Naive thymus-derived CD8-positive, alpha-beta T cell (primary cell): ENCODE measurements at places on chromosomes 12 and 14. TPM values are rescaled to one million over a fixed set of nuclear protein-coding genes. Genes with fewer than 3 reads are reported as not detected.

GRCh38 chr12:83052890-83053541 is 366.3 kb downstream of the TMTC2 start:
- no peak for DNase-seq

DNA sequence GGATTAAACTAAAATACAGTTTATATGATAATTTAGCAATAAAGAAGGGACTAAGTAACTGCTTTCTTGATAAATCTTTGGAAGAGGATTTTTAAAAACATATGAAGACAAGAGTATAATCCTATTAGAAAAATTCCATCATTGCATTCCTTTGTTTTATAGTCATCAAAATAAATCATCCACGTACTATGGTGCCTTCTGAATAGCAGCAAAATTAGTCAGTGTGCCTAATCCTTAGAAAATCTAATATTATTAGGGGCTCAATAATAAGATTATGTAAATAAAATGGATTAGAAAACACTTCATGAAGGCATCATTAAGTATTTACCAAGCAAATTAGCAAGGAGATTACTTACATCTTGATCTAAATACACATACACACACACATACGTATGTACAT is 102.1 kb downstream of the KCNH5 start:
- no peak for DNase-seq

GRCh38 chr12:16513231-16513630 is 92.7 kb downstream of the LMO3 start:
- no peak for DNase-seq

Gene GPR137C
- not detected for polyA plus RNA-seq

Gene TAS2R8
- not detected for polyA plus RNA-seq

DNA sequence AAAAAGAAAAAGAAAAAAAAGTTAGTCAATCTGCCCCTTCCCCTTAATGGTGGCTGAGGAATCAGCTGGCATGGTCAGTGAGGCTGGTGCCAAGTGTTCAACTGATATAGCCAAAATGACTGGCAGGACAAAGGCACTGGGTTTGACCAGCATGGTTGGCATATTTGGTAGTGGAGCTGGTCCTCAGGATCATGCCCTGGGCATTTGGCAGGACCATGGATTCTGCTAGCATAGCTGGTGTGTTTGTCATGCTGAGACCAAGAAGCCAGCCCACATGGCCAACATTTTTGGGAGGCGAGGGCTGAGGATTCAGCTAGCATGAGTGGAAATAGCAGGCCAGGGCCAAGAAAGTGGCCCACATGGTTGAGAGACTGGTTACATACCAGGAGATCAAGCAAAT is 136.5 kb downstream of the FBXL14 start:
- no peak for DNase-seq

GRCh38 chr12:52036587-52037171 is 14.6 kb upstream of the NR4A1 start:
- peak; percentile 91 for DNase-seq

DNA sequence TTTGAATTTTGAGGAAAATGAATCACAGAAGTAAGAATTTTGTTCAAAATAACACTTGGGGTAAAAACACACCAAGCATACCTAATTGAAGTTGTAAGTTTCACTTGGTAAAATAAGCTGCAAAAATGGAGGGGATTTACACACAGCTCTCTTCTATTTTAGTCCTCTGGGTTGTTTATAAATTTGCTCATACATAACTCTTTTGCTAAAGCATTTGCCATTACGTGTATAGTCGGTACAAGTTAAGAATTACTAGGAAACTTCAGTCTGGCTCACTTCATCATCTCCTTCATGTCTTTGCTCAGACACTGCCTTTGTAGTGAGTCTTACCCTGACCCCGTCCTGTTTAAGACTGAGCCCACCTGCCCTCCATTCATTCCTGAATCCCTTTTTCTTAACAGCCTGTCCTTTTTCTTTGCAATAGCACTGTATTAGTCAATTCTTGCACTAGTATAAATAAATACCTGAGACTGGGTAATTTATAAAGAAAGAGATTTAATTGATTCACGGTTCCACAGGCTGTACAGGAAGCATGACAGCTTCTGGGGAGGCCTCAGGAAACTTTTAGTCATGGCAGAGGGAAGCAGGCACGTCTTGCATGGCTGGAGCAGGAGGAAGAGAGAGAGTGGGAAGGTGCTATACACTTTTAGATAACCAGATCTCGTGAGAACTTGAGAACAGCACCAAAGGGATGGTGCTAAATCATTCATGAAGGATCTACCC is 451.1 kb downstream of the PCNX1 start:
- DNase-seq: no peak

Gene DDN
- not detected for polyA plus RNA-seq

DNA sequence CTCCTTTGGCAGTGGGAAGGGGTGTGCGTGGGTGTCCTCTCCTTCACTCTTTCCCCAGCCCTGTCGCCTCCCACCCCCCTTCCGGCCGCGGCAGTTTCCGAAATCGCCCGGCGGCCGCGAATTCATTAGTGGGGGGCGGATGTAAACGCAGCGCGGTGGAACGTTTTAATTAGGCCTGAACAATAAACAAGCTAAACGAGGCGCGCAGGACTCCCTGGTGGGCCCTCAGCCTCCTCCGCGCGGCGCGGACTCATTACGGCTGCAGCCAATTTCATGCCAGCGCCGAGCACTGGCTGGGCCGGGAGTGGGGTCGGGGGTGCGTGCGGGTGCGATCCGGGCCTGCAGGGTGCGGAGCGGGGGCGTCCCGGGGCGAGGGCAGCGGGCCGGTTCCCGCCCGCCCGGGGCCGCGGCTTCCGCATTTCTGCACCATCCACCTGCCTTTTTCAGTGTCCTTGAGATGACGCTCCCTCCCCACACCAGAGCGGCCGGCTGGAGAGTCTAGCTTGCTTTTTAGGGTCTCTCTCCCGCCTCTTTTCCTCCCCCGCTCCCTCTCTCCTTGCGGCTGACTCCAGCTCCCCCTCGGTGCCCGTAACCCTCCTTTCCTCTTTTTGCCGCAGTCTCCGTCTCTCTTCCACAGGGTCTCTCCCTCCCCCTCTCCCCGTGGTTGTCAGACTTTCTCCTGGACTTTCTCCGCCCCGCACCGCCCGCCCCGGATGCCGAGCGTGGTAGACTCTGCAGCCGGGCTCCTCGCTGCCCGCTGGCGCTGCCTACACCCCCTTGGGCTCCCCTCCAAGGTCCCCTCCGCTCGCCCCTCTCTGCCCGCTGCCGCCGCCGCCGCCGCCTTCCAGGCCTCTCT is at the start of gene CISTR:
Gene CISTR (minus strand): TSS at position 644 of the 856 bp plus-strand sequence.
- no peak for DNase-seq

DNA sequence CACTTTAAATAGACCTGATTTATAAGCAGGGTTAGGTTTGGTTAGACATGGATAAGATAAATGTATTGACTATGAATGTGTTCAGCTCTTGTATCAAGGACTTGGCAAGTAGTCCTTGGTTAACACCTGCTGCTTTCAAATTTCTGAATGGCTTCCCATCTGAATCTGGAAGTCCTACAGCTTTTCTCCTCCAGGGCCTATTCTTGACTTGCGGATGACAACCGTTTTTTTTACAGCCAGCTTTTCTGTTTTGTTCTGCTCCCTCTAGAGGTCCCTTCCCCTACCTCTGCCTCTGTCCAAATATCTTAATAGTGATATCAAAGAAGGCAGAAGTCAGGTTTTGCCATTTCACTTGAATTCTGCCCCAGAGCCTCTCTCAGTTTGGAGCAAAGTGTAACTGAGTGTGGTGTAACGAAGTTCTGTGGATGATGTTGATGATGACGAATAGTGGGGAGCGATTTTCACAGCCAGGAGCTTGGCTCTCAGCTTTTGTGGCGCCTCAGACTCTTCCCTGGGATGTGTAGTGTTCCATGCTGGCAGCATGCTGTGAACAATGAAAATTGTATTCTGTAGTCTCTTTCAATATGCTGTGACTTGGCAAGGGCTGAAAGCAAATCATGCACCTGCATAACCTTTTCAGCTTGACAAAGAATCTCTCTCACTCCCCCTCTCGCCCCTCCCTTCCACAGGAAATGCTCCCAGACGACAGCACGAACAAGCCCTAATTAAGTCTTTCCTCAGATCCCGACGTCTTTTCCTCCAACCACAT is 5.0 kb upstream of the SLC4A8 start:
- no peak for DNase-seq
